ENCODE measurements at places on chromosomes 4 and X.

DNA sequence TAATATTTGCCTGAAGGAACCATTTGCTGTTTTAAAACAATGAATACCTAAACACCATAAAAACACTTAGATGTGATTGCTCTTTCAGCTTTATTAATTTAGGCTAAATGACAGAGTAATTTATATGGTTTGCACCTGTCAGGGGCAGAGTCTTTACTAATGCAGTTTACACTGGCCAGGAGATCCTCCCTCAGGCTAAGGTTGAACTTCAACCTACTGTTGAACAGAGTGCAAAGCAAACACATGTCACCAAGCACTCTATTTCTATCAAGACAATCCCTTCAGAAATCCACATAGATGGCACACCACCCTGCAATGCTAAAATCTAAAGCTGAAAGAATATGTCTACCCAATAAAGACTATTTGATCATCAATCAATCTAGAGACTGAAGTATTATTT lies 147.3 kb downstream of the KLHL13 start:
- no peak for DNase-seq

DNA sequence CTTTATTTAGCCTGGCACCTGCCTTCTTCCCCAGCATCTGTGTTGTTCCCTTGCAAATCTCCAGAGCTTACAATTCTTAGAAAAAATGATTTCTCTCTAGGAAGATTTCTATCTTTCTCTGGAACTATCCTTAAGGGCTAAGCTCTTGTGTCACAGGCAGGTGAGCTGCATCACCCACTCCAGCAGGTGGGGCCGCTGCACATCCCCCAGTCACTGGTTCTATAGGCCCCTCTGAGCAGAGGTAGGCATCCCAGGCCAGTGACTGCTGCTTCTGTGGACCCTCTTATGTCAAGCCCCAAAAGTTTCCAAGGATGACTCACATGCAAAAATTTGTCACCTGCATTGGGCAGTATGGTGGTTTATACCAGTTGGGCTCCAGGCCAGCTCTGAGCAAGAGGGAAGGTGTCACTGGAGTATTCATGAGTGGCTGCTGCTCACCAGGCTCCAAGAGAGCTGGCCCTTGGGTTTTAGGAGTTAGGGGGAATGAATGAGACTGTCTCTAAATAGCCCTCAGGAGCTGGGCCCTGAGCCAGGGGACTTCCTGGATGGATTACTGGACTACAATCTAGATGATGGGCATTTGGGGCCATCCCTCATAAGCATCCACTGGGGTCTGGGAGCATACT lies 208.1 kb upstream of the EOLA2 start:
- DNase-seq, result peak; percentile 5

- DNase-seq, result no peak
These were observed 331.5 kb upstream of the PABPC4L start for GRCh38 chr4:134533068-134533467.

GRCh38 chr4:21733894-21734630 lies 214.5 kb downstream of the KCNIP4 start:
- no peak for DNase-seq

- DNase-seq, result no peak
These were observed 1416.1 kb downstream of the RPA4 start for GRCh38 chrX:98299785-98300184.

GRCh38 chrX:132833373-132833772 lies 125.1 kb downstream of the HS6ST2 start:
- DNase-seq, result no peak

DNA sequence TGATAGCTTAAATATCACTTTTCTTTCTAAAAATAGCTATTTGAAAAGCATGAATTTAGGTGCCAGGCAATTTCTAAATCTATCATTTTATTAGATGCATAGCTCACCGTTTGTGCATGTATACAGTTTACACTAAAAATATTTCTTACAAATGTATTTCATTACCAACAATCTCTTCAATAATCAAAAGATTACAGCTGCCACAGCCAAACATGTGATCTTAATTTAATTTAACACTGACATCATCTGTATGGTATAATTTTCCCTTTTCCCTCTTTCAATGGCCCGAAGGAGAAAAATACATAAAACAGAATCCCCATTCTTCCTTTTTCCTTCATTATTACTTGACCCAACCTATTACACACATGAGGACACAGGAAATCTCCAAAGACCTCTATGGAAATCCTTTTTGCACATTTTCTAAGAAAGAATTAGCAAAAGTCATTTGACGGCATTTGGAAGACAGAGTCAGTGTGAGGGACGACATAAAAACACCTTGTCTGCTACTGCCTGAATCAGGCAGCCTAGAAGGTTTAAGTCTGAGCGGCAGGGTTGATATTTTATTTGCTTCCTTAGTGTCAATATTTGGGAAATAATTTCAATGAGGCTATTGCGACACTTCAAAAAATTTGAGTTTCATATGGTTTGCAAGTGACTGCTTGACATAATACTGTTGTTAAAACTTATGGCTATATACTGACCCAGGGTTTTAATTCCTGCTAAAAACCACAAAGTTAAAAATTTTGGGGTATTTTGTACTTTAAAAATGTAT lies 111.2 kb downstream of the TTC29 start:
- no peak for DNase-seq

GRCh38 chr4:89889289-89889688 lies 5.4 kb upstream of the MMRN1 start:
- DNase-seq, result no peak

GRCh38 chr4:173045571-173045970 lies 123.0 kb upstream of the GALNT7 start:
- DNase-seq, result no peak

DNA sequence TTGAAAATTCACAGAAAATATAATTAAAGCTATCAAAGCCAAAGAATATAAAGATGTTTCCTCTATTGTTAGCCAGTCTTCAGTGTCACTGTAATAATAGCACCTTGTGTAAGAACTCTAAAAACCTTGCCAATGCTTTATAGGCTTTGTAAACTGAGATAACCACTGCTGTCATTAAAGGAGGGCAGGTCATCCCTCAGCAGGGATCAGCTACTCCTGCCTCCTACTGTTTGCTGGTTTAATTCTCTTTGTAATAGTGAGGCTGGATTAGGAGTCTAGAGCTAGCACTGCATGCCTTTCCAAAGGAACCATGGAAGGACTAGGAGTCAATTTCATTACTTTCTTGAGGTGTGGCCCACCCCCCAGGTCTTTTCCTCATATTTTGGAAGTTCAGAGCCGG lies 46.2 kb downstream of the FHIP1A start:
- DNase-seq, result no peak

- DNase-seq, result no peak
These were observed 263.1 kb downstream of the ANK2 start for GRCh38 chr4:113312529-113312928.

- DNase-seq, result no peak
These were observed 161.5 kb downstream of the SOX3 start for GRCh38 chrX:140343226-140343868.

DNA sequence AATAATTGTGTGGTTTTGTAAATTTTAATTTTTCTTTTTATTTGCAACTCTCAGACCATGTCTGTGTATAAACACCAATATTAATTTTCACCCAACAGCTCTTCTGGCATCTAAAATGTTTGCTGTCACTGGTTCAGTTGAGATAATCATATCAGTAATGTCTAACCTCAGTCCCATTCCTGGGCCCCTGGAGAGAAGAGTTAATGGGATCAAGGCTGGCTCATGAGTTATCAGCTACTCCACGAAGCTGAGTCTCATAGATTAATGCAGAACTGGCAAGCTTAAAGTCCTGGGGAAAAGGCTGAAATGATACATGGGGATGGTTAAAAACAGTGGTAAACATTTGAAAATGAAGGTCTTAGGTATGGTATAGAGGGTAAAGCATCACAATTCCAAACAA lies 28.4 kb upstream of the TSPAN5 start:
- DNase-seq, result no peak

- peak; percentile 13 for DNase-seq
These were observed 119.4 kb downstream of the AKAP4 start for GRCh38 chrX:50081282-50081889.

- DNase-seq, result no peak
These were observed 641.5 kb downstream of the FAT4 start for GRCh38 chr4:125956276-125956675.

- DNase-seq, result no peak
These were observed 179.5 kb upstream of the GATB start for GRCh38 chr4:151940291-151940690.

GRCh38 chrX:40174854-40175510 lies 77.2 kb upstream of the BCOR start:
- DNase-seq, result peak; percentile 62

DNA sequence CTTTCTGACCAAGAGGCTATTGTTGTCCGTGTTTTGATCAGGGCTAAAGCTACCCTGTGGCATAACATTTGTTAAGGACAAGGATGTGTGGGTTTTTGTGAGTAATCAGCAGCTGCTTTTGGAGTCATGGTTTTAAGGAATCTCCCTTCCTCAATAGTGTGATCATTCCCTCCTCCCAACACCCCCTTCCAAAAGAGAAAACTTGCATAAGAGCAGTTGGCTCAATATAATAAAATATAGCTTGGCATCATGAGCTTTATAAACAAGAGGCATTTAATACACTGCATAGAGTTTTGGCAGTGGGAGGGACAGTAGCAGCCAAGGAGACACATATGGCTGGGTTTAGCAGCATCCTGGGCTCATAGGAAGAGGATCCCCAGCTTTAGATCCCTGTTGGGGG lies 84.7 kb downstream of the NHS start:
- no peak for DNase-seq

- no peak for DNase-seq
These were observed 38.7 kb downstream of the CNKSR2 start for GRCh38 chrX:21412883-21413282.

GRCh38 chr4:40520533-40520932 lies 109.1 kb downstream of the RBM47 start:
- DNase-seq, result peak; percentile 14

GRCh38 chr4:153252122-153252521 lies 47.9 kb downstream of the TRIM2 start:
- DNase-seq, result no peak

DNA sequence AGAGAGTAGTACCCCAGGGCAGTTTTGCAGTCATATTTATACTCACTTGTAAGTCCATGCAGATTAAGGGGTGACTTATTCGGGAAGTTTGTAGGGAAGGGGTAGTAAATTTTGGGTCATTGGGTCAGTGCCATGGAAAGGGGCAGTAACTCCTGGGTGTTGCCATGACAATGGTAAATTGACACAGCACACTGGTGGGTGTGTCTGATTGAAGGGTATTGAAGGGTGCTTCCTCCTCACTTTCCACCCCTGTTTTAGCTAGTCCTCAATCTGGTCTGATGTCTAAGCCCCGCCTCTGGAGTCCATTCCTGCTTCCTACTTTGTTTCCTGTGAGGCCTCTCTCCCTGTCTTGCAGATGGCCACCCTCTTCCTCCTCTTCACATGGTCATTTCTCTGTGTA lies 11.9 kb downstream of the ODAPH start:
- no peak for DNase-seq

DNA sequence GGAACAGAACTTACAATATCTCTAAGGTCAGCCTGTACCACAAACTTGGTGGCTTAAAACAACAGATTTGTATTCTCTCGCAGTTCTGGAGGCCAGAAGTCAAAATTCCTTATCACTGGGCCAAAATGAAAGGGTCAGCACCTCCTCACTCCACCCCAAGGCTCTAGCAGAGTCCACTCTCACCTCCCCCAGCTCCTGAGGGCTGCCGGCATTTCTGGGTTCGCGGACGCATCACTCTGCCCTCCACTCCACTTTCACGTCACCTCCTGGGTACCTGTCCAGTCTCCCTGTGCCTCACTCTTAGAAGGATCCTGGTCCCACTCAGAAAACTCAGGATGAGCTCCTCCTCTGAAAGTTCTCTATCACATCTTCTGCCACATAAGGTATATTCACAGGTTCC lies 34.6 kb downstream of the JAKMIP1 start:
- DNase-seq, result no peak

- no peak for DNase-seq
These were observed 50.5 kb upstream of the FAM9C start for GRCh38 chrX:13094828-13095341.

DNA sequence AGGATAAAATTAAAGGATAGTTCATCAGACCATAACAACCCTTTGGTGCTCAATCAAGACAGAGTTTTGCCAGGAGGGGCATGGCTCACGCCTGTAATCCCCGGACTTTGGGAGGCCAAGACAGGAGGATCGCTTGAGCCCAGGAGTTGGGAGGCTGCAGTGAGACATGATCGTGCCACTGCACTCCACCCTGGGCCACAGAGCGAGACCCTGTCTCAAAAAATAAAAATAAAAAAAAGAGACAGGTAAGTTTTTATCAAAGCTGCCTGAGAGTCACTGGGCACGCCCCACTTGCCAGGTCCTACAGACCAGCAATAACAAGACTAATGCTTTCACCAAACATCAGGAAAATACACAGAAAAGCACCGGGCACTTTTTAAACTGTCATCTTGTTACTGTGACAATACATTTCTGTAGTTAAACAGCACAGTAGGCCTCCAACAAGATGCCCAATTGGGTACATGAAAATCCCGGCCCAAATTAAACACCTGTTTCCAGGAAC lies 765 bp downstream of the CFAP97 start:
- no peak for DNase-seq

DNA sequence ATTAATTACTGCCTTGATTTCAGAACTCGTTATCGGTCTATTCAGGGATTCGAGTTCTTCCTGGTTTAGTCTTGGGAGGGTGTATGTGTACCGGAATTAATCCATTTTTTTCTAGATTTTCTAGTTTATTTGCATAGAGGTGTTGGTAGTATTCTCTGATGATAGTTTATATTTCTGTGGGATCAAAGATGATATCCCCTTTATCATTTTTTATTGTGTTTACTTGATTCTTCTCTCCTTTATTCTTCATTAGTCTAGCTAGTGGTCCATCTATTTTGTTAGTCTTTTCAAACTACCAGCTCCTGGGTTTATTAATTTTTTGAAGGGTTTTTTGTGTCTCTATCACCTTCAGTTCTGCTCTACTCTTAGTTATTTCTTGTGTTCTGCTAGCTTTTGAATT lies 32.1 kb downstream of the CDX4 start:
- no peak for DNase-seq

DNA sequence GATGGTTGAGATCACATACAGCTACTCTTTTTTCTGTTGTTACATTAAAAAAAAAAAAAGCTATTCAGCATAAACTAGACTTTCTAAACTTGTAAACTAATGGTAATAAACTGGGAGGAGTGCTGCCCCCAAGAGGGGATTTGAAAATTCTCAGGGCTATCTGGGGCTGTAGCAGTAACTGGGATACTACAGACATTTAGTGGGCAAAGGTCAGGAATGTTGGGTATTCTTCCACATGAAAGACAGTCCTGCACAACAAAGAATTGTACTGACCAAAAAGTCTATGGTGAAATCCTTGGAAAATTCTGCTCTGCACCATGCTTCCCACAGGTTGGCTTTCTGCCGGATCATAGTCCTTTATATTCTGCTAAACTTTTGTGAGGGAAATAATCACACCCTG lies 232.6 kb upstream of the BOD1L1 start:
- peak; percentile 82 for DNase-seq

DNA sequence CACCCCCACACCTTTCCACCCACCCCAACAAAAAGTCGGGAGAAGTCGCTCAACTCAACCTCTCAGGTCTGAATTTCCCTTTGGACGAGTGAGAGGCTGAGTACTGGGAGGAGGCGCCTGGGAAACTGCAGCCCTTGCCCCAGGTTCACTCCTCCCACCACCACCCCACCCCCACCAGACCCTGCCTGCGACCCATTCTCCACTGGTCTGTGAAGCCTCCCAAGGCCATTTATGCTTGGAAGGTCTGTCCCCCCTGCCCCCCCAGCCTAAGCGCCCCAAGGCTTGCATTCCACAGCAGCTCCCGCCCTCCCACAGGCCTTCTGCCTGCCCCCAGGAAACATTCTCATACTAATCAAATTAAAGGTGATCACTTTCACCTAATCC lies 27.2 kb downstream of the ELF4 start:
- DNase-seq, result no peak

GRCh38 chrX:19785647-19786046 lies 101.8 kb downstream of the SH3KBP1 start:
- DNase-seq, result no peak
